ENCODE measurements at places on chromosomes 3 and 15.

GRCh38 chr3:147370349-147370748, 36.0 kb downstream of the ZIC4 start:
- no peak for DNase-seq

GRCh38 chr15:51335538-51336410, 2.6 kb downstream of the CYP19A1 start:
- no peak for DNase-seq

- no peak for DNase-seq
Measured at GRCh38 chr3:35635926-35636683, 3.2 kb upstream of the ARPP21 start.

- DNase-seq, result no peak
Measured at GRCh38 chr3:51386852-51387229, 1.8 kb downstream of the MANF start.

GRCh38 chr15:69585937-69586336, 133.3 kb downstream of the RPLP1 start:
- DNase-seq, result no peak

DNA sequence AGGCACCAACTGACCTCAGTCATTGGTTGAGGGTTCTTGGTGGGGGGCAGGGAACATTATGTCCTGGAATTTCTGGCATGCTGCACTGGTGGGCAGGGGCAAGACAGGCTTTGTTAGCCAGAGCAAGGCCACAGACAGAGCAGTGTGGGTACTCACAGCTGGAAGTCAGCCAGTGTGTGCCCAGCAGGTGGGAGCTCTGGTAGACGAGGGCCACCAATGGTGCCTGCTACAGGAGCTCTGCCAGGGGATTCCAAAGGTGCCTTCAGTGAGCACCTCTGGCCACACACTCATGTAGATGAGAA, 31.3 kb downstream of the CYP8B1 start:
- DNase-seq, result no peak

DNA sequence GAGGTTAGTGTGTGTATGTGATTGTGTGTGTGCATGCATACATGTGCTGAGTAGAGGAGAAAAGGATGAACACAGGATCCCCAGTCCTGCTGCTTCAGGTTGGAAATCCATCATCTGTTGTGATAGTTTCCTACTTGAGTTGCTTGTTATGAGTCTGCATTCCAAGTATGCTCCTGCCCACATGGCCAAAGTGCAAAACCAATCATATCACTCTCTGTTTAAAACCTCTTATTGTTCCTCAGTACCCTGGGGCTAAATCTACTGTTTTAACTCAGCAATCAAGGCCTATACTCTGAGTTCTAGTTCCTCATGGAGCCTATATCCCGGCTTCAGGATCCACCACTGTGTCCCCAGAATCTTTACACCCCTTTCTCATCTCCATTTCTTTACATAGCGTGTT, 139.9 kb upstream of the TLE3 start:
- no peak for DNase-seq
